Activated naive CD8-positive, alpha-beta T cell treated with anti-CD3 and anti-CD28 coated beads, Interleukin-2, amount 50 U/mL, for 16 hours (primary cell): ENCODE measurements at places on chromosomes 2 and 18.

- DNase-seq: no peak
Measured at GRCh38 chr2:44929159-44929734, 12.3 kb upstream of the SIX3 start.

DNA sequence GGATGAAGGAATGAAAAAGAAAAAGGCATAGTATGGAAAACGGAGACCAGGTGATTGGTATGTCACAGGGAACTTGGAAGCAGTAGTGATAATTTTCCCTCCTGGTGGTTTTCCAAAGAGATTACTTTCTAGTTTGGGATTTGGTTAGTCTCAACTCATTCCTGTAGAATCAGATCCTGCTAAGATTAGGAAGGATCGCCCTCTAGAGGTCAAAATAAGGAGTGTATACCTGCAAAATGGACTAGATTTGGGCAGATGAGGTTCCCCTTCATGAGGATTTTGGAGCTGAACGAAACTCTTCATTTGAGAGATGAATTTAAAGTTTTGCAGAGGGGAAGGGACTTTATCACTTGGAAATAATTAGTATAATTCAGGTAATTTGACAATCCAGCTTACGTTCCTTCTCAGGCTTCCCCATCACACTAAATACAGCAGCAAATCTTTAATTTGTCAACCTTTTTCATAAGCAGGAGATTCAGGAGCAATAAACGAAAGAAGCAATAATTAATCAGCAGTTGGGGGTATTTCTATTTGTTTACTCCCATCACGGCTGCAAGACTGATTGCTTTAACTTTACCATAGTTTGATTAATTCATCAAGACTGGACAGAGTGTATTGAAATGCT is 65.2 kb downstream of the CCDC195 start:
- DNase-seq: no peak

DNA sequence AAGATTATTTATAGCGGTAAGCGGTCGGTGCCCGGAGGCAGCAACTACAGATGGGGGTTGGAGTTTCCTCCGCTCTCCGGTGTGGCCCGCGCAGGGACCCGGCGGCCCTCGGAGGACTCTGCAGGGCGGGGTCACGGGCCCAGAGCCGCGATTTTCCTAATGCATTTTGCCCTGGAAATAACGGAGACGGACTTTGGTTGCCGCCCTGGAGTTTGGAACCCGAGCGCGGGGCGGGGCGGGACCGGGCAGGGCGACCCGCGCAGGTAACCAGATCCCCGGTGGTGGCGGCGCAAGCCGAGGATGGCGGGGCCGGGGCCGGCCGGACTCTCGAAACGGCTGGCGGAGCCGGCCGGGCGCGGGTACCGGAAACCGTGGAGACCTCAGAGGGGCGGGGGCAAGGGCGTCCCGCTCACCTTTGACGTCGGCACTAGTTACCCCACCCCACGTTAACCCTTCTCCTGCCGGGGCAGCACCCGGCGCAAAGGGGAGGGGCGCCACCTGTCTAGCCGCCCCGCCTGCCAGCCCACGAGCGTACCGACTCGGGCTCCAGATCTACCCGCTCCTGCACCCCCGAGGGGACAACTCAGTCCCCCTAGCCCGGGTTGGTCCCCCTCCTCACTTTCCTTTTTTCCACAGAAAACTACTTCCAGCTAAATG is 2.9 kb downstream of the CYP26B1 start:
- no peak for DNase-seq

DNA sequence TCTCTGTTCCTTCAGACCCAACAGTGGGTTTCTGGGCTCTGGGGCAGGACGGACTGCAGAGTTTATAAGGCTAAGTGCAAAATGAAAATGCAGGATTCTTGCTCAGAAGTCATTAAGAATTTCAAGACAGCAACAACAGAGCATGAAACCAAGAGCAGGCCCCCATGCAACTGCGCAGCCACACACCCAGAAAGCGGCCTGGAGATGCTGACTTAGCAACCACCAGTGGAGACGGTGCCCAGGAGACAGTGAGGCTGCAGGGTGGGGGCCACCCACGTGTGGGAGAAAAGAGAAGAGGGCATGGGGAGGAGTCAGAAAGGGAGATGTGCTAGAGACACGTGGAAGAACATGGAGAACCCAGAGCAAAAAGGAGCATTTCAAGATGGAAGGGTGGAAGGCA is 66.5 kb downstream of the GALNT14 start:
- no peak for DNase-seq

- no peak for DNase-seq
Measured at GRCh38 chr2:122136056-122136455, 380.6 kb downstream of the TSN start.

DNA sequence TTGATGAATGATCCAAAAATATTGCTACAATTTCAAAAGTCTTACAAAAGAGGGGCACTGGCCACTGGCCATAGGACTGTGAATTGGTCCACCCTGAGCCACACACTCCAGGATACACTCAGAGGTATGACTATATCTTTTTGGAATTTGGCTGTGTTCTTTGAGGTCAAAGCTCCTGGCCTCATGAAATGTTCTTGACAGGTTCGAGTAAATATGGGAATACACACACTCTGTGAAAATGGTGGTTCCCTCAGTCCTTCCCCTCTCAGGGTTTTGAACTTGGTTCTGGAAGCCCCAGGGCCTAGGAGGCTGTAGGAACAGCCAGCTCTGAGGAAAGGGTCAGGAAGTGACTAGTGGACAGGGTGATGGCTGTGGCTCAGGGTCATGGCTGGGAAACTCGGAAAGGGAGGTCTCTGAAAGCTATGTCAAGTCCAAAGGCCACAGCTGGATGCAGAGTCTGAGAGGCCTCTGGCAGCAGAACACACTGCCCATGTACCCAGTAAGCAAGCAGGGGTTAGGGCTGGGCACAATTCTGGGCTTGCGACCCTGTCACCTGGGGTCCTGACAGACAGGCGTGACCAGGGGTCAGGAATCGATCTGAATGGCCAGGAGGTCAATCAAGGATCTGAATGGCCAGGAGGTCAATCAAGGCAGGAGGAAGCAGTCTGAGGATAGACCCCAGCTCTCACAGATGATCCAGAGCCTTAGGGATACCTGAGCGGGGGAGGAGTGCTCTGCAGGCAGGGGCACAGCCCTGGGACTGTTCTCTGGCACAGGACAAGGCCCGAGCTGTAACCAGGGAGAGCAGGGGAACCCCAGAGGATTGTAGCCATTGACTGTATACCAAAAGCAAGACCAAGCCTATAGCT is 223.4 kb upstream of the SMAD2 start:
- no peak for DNase-seq

DNA sequence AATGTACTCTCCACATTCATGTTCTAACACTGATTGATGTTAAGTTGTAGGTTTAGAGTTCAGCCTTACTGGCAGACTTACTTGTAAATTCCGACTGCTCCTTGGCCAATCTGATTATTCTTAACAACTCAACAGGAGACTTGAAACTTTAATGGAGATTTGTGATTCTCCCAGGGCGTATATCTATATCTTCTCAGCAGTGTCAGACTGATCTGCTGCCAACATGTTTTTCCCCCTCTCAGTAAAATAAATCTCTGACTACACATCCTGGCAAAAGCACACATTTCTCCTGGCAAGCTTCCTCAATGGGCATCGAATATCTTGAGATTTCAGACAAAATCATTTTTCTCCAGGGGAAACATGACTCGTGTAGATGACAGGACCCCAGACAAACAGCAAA is 1041.2 kb downstream of the DPP10 start:
- DNase-seq: no peak

DNA sequence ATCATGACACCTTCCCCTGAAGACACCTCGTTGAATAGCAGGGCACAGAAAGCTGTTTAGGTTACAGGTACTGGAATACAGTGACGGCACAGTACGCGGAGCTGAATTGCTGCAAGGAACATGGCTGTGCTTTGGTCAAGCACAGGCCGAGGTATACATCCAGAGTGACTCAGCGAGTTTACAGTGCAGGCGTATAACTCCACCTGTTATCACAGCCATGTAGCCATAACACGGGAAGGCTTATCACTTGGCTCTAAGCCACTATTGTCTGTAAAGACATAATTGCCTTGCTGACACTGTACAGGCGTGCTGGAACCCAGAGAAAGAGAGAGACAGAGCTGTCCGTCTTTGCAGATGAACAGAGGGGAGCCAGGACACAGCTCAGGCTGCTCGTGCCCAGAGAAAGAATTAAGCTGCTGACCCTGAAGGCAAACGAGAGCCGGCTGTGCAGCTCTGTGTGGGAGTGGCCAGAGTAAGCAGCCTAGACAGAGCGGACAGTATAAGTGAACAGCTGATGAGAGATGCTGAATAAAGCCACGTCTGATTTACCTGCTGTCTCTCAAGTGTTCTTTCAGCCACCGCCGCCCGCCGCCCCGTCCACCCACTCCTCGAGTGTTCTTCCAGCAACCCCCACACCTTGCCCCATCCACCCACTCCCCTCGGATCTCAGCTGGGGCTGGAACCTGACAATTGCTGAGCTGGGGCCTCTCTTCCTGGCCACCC is 87.3 kb upstream of the PPP1CB start:
- no peak for DNase-seq

DNA sequence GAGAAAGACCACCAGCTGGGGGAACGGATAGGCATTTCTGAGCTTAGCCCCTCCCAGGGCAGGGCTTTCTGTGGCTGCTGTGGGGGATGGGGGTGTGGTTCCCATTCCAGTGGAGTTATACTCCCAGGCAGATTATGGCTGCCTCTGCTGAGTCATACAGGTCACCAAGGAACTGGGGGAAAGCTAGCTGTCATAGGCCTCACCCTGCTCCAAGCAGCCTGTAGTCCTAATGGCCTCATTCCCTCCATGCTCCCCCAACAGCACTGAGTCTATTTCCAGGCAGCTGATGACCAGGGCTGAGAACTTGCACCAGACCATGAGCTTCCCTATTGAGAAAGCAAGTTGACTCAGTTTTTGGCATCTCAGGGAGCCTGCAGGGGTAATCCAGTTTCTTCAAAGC is 87.1 kb downstream of the GPR39 start:
- DNase-seq: no peak

DNA sequence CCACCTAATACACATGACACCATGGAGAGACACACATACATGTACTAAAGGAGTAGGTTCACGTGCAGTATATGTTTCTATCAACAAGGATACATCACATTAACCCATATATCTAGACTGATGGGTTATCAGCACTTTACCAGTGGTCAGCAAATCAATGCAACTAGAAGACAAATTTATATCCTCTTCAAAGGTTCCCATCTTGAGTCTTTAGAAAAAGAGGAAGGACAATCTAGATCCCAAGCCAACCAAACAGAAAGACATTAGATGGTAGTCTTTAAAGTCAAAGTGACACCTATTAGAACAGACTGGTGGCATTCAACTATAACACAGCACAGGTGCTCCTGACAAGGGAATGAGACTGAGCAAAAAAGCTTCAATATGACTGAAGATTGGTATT is 13.8 kb upstream of the SERTAD2 start:
- no peak for DNase-seq

DNA sequence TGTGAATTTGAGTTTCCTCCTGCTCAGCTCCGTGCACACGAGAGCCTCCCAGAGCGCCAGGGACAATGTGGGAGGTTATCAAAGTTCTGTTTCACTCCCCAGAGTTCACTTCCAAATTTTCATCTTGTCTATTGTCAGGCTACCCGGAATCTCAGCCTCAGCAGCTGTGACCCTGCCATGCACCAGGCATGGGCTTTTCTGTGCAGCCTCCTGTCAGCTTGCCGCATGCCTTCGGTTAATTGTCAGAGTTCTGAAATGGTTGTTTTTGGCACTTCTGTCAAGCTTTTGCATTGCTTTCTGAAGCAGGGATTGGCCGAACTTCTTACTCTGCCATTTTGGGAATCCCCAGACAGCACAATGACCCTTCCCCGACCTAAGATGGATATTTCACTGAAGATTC is 60.4 kb downstream of the SH3YL1 start:
- DNase-seq: no peak

DNA sequence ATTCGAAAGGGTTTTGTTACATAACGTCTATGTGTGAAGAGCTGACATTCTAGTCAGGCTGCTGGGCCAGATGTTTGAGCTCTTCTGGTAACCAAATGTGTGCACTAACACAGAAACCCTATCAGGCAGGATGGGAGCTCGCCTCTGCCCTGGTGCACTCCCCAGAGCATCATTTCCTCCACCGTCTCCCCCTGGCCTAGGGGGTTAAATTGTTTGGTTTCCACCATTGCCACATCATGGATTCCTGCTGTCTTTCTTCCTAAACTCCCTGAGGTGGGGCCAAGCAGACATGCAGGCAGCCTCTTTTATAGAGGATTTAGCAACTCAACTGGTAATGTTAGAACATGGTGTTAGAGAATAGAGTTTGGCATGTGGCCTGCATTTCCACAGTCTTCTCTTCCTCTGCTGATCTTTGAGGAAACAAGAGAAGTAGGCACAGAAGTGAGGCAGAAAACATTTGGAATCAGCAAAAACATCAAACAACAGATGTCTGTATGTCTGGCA is 87.3 kb downstream of the ANTXR1 start:
- no peak for DNase-seq

GRCh38 chr2:216636551-216637450 is 3.6 kb downstream of the IGFBP2 start:
- DNase-seq: no peak

GRCh38 chr2:206556357-206556949 is 85.8 kb upstream of the FAM237A start:
- DNase-seq: no peak

GRCh38 chr2:157315901-157316300 is 9.7 kb downstream of the ERMN start:
- DNase-seq: no peak

DNA sequence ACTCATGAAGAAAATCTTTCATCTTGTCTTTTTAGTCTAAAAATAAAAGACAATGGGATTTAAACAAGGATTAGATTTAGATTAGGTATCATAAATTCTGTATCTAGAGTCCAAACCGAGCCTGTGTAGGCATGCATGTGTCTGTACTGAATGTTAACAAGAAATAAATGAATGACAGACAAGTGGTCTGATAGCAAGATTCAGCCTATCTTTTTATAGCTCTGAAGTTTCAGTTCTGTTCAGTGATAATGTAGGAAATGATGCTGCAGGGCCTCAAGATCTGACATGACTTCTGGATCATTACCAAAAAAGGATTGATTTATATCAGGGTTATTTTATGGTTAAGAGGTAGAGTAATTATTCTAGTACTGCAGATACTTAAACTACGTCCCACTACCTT is 137.0 kb upstream of the ATP5MC3 start:
- DNase-seq: no peak

DNA sequence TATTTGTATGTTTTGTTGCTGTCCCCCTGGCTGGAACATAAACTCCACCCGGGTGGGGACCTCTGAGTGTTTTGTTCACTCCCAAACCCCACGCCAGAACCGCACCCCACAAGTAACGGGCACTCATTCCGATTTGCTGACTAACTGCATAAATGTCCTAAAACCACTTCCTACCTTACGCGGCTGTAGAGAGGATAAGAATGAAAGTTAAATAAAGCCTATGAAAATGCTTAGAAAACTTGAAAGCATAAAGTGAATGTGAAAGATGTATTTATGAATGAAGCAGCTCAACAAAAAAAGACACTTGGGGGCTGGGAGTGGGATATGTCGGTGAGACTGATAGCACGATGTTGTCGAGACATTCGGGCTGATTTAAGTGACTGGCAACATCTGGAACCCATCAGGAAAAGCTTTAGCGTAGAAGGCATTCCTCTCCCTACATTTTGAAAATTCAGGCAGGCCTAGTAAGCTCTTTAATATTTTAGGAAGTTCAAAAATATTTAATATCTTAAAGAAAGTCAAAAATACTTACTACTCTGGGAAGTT is 206.7 kb downstream of the SH3RF3 start:
- DNase-seq: no peak

- DNase-seq: no peak
Measured at GRCh38 chr2:200693836-200694470, 108.1 kb downstream of the AOX1 start.

GRCh38 chr2:98517636-98518035 is 73.0 kb downstream of the INPP4A start:
- no peak for DNase-seq
